ENCODE measurements at places on chromosomes 5 and 9. TPM values are rescaled to one million over a fixed set of nuclear protein-coding genes. Genes with fewer than 3 reads are reported as not detected.

The KLHL3 gene
- 7.5 TPM for total RNA-seq

The STK32A gene
- total RNA-seq = 6.2 TPM

The HACD4 gene
- total RNA-seq = 4.6 TPM

- H3K36me3 ChIP-seq = no peaks in the 10 kb centered on the region
- no peak overlapping the region for H3K4me3 ChIP-seq
- peak overlapping the region; percentile 64 for H3K27ac ChIP-seq
Measured at GRCh38 chr5:55634866-55635265, 77.3 kb downstream of the SLC38A9 start.

- H3K27ac ChIP-seq = no peak overlapping the region
- H3K27me3 ChIP-seq = no peaks in the 10 kb centered on the region
- DNase-seq = no peak
Measured at GRCh38 chr5:116076496-116076895, 8.3 kb upstream of the COMMD10 start.

DNA sequence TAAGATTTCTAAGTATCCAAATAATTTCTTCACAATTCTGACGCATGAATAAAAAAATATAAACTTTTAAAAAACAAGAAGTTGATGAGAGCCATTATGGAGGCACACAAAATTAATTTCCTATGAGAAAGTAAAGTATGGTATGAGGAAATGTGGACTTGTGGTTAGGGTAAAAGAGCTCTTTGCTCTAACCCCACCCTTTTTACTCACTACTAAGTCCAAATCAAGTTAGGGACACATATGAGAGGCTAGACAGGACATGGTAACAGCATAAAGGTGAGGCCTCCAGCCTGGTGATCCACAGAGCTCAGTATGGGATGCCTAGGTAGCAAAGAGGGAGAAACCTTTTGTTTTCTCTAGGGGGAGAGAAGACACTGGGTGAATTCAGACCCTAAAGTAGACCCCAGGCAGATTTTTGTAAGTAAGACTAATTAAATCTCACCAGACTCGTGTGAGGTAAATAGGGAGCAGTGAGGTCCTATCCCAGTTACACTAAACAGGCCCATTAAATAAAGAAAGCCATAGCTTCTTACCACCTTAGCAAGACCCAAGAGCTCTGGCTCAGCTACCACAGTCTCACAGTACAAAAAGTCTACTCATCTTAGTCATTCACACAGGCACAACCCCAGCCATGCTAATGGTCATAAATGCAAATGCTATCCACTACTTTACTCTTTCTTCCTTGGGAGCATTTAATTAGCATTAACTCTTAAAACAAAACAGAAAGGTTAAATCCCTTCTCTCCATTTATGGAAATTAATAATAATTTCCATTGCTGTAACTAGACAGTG, 42.6 kb downstream of the MLLT3 start:
- H3K36me3 ChIP-seq = peaks cover 4% of the 10 kb centered on the region
- no peak overlapping the region for H3K27ac ChIP-seq
- no peak for DNase-seq

GRCh38 chr5:150300496-150301169, 2.1 kb downstream of the ARSI start:
- no peaks in the 10 kb centered on the region for H3K27me3 ChIP-seq
- DNase-seq = no peak
- H3K36me3 ChIP-seq = no peaks in the 10 kb centered on the region
- H3K27ac ChIP-seq = no peak overlapping the region

DNA sequence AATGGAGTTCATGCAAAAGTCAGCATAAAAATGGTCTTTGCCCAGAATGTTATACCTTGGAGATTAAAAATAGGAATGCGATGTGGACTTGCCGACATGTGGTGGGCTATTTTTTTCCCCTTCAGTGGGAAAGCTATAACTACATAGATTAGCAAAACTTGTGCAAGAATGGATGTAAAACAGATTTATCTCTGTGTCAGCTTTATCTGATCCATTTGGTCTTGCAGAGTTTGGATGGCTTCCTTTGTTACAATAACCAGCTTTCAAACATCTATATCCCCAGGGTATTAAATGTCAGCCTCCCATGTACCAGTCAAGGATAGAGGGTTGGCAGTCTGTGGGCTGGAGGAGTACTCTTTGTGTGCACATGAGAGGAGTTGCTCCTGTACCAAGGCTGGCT, 284.9 kb downstream of the TMEM38B start:
- no peaks in the 10 kb centered on the region for H3K36me3 ChIP-seq
- no peaks in the 10 kb centered on the region for H3K4me1 ChIP-seq
- DNase-seq = no peak
- no peak overlapping the region for H3K4me3 ChIP-seq
- no peaks in the 10 kb centered on the region for H3K27me3 ChIP-seq
